ENCODE measurements at places on chromosomes 5 and 9.

DNA sequence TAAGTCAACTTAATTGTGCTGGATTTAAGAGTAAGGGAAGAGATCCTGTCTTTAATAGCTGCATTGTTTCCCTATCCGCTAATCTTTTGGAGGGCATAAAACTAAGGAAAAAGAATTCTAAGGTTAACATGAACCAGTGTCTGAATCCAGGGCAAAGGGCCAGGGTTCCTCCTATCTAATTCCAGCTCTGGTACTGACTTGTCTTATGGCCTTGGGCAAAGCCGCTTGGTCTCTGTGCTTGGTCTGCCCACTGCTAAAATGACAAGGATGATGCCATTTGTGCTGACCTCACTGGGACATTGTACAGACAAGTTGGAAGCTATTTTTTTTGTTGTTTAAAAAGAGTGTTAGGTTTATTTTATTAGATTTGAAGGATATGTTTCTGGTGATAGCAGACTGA is 334.7 kb upstream of the PIK3R1 start:
- no peak for DNase-seq

DNA sequence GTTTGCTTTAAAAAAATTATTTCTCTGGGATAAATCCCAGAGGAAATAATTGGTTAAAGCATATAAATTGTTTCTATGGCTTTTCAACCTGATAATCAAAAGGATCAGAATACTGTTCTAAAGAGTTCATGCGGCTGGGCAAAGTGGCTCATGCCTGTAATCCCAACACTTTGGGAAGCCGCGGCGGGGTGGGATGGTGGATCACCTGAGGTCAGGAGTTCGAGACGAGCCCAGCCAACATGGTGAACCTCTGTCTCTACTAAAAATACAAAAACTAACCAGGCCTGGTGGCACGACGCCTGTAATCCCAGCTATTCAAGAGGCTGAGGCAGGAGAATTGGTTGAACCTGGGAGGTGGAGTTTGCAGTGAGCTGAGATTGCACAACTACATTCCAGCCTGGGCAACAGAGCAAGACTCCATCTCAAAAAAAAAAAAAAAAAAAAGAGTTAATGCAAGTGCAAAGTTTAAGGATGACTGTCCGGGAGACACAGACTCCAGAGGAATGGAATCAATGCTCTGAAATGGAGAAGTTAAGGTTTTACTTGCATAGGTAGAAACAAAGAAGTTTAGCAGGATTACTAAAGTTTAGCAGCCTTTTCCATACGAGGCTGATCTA is 16.6 kb upstream of the GRHPR start:
- DNase-seq: no peak

DNA sequence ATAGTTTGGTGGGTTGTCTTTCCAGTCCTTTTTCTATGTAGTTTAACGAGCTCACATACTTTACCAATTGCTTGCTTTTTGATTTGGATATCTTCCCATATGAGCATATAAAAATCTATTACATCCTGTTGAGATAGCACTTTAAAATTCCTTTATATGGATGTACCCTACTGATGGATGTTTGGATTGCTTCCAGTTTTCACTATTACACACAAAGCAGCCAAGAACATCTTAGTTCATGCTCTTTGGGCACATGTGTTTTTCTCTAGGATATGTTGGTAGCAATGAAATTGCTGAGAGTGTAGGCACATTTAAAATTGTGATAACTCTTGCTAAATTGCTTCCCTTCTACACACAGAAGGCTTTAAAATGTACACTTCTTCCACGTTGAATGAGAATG is 56.1 kb upstream of the NTRK2 start:
- DNase-seq: no peak

DNA sequence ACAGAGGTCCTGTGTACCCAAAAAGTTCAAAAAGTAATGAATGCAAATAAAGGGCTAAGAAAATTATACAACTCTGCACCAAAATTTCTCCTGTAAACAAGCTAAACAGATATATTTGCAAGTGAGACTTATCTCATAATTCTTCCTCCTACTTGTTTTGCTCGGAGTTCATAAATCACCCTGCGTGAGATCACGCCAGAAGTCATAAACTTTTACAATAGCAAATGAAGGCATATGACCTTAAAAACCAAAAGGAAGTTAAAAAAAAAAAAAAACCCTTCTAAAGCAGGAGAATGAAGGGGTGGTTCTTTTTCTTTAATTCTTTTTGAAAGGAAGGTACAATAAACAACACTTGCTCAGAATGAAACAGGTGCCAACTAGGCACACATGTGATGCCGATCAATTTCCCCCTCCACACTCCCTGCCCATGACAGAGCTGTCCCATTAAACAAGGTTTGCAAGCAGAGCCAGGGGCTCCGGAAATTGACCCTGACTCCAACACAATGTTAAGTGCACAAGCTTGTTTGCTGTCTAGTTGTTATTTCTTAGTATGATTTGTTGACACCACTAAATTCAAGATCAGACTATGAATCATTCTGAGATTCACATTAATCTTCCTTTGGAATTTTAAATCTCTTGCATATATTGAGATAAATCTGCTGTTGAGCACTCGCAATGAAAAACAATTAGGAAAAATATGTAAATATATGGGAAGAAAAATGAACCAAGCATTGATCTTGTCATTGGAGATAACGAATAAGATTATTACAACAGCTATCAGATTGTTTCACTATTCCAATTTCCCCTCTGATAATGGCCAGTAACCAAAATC is 46.3 kb downstream of the DROSHA start:
- DNase-seq: no peak

- DNase-seq: no peak
These were observed 6.7 kb upstream of the C5orf63 start for GRCh38 chr5:127079994-127080491.
